ENCODE measurements at places on chromosomes 6 and 20.

GRCh38 chr6:97669191-97670031 is 386.4 kb upstream of the MMS22L start:
- DNase-seq, result no peak

DNA sequence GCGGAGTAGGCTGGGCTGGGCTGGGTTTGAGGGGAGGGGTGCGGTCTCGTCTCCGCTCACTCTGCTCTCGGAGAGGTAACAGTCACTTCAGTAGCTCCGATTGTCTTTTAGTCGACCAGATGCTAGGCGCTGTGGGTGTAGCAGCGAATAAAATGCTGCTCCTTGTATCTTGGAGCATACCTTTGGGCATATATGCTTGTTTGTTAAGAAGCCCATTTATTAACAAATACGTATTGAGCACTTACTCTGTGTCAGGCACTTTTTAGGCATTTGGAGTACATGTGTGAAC is 545 bp downstream of the ACTR5 start:
- peak; percentile 64 for DNase-seq

DNA sequence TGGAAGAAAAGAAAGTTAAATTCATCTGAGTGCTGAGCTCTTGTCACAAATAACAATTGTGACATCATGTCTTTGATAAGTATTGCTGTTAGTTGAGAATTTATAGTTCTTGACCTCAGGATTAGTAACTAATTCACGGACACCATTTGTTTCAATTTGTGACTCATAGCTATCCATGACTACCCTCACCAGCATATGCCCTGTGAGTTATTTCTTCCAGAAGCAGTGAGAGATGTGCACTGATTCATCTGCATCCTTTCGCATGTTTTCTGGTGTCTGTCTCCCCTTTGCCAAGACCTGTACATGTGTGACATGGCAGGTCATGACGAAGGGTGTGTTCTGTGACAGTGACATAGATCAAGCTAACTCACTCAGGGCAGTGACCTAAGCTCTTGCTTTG is 86.9 kb downstream of the SOBP start:
- DNase-seq, result no peak

DNA sequence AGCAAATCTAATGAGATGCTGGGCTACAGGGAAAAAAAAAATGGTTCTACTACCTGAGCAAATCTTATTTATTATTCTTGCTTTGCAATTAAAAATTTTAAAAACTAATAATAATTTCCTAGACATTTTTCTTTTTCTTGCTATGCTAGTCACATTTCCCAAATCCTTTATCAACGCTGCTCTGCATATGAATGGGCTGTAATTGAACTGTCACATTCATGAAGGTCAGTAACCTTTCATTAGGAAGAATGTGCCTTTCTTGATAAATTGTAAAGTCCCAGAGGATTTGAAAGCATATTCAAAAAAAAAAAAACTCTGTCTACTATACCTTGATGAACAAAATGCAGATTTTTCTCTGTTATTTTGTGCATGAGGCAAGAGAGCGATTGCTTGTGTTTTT is 538.7 kb upstream of the ID4 start:
- no peak for DNase-seq

- no peak for DNase-seq
These were observed 54.8 kb downstream of the DACT2 start for GRCh38 chr6:168264593-168265335.

Data from activated CD4-positive, alpha-beta memory T cell treated with anti-CD3 and anti-CD28 coated beads, Interleukin-2, amount 10 ng/mL, durations not matched to agents 7 days and 5 days (primary cell).